Liver (tissue), 10 donors: ENCODE measurements at places on chromosomes 11 and 22.

- DNase-seq, result no peak
These were observed 31.4 kb upstream of the ACR start for GRCh38 chr22:50706481-50707125.

GRCh38 chr22:35367331-35367886, 13.5 kb upstream of the HMOX1 start:
- DNase-seq, result no peak

DNA sequence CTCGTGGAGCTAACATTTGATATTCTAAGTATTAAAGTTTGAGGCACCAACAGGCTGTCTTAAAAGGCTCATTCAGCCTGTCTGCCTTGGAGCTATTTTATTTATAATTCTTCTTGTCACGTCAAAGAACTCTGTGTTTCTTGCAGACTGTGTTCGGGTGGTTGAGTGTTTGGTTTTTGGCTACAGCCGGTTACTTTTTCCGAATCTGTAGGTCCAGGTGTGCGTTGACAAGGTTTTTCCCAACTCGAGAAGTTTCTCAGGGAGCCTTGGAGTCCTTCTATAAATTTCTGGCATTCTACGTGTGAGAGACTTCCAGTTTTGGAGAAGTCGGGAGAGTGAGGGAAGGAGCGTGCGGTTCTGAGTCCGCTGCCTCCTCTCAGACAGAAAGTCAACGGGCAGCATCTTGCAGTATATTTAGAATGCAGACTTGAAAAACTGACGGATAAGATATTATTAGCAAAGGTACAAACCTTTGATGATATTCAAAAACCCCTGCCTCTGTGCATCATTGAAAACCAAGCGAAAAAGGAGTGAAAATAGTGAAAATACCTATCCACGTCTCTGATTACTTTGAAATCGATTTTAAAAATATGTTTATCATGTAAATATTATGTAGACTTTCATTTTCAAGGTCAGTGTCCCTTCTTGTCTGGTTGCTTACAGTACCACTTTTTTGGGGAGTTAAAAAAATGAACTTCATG, 85.2 kb upstream of the PPARA start:
- DNase-seq, result no peak

GRCh38 chr11:2471048-2471803, 26.4 kb downstream of the KCNQ1 start:
- DNase-seq, result peak; percentile 20

DNA sequence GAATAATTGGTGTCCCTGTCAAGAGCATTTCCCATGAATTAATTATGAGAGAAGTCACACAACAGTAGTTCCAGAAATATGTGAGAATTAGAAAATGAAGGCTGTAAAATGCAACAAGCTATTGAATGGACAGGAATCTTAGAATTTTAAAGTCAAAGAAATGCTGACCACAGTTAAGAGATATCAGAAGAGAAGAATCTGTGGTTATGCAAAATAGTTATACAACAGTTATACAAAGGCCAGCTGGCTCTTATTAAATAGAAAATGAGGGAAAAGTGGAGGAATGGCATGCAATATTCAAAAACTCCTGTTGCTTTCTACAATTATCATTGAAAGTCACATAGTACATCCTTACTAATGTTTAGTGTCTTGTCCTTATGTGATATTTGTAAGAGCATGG, 27.4 kb downstream of the CASP12 start:
- DNase-seq, result no peak

DNA sequence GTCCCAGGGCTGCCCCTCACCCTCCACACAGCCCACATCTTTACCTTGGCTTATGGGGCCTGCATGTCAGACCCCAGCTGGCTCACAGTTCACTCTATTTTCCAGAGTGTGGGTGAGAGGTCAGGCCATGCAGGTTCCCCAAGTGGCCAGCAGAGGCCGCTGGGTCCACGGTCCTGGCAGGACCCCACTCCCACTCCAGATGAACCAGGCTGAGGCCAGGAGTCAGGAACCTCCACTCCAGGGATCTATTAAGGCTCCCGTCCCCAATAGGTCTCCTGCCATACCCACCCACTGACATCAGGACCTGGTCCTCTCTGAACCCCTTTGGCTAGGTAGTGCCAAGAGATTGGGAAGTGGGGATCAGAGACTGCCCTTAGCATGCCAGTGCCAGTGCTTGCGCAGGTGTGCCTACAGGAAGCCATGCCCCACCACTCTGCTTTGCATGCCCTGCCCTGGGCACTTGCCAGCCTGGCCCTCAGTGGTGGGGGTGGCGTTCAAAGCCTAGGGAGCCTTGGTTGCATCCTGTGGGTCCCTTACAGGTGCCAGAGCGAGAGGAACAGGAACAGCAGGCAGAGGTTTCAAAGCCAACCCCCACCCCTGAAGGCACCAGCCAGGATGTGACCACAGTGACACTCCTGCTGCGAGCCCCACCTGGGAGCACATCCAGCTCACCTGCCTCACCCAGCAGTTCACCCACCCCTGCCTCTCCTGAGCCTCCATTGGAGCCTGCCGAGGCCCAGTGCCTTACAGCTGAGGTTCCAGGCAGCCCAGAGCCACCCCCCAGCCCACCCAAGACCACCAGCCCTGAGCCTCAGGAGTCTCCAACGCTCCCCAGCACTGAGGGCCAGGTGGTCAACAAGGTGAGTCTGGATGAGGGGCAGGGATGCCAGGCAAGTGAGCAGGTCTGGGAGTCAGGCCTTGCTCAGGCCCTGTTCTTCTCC, 8.3 kb downstream of the SMTN start:
- DNase-seq, result peak; percentile 58

- no peak for DNase-seq
These were observed 61.6 kb downstream of the ZBTB16 start for GRCh38 chr11:114121138-114121537.

GRCh38 chr11:79157738-79158137, 283.1 kb downstream of the TENM4 start:
- DNase-seq, result no peak

- DNase-seq, result no peak
These were observed 82.1 kb downstream of the CDKN1C start for GRCh38 chr11:2803186-2804091.

DNA sequence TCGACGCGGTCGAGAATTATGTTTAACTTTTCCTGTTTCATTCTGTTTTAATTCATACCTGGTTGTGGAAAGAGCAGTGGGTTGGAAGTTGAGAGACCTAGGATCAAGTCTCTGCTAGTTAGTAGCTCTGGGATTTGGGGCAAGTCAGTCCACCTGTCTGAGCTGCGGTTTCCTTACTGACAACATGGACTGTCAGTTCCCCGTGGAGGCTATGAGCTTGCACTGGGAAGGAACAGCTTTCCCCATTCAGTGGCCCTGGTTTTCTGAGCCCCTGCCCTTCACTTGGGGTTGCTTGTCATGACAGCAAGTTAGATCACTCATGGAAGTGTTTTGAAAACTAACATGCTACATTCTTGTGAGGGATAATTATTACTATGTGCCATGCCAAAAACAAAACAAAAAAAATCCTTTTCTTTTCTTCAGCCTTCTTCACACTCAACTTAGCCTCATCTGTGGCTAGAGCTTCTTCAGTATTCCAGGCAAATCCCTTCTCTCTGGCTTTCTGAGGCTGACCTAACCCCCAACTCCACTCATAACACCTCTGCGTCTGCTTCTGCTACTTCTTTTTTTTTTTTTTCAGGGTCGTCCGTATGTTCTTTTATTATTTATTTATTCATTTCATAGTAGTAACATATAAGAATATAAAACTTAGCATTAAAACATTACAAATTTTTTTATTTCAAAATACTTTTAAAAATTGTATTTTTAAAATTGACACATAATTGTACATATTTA, 43.0 kb upstream of the ZBED5 start:
- no peak for DNase-seq

DNA sequence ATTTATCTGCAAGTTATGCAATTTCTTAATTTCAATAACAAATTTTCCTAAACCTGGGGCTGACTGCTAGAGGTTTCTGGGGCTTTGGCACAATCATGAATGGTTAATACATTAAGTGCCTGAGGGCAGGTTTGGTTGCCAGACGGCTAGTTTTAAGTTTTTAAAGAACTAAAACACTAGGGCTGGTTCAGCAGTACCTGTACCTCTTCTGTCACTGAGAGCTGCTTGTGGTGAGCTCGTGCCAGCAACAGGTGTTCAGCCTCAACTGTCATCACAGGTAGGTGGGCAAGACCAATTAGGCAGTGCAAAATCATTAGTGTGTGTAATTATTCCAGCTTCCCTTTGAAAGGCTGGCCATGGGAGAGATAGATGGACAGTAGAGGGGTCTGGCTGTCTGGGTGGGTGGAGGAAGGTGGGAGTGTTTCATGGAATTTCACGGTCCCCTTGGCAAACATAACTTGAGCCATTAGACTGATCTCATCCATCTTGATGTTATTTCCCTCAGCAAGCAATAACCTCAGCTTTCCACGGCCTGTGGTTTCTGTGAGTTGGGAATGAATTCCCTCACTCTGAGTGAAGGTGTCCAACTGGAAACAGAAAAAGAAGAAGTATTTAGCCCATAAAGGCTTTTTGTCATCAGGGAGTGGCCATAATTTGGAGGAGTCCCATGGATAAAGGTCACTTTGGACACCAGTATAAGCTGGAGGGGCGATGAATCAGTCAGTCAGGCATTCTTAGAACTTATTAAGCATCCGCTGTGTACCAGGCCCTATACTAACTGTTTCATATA, 114.8 kb downstream of the SNX19 start:
- no peak for DNase-seq
